ENCODE measurements at places on chromosomes 5 and 9.

DNA sequence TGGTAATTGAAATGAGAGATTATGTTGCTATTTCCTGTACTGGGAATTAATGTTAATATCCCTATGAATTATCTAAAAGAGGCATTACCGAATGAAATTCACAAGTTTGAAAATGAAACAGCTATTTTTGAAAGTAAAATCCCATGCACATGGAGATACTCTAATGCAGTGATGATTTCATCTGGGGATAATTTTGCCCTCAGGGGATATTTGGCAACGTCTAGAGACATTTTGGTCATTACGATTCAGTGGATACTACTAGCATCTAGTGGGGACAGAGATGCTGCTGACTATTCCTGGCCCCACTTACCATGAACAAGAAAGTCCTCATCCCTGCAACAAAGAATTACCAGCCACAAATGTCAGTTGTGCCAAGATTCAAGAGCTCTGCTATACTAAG, 500.9 kb downstream of the EFNA5 start:
- DNase-seq: no peak

GRCh38 chr5:179870952-179871351, 12.3 kb upstream of the MRNIP start:
- no peak for DNase-seq

GRCh38 chr5:7753596-7753995, 97.3 kb downstream of the CFAP90 start:
- no peak for DNase-seq

- DNase-seq: no peak
Measured at GRCh38 chr5:133698259-133698554, 85.9 kb upstream of the FSTL4 start.

DNA sequence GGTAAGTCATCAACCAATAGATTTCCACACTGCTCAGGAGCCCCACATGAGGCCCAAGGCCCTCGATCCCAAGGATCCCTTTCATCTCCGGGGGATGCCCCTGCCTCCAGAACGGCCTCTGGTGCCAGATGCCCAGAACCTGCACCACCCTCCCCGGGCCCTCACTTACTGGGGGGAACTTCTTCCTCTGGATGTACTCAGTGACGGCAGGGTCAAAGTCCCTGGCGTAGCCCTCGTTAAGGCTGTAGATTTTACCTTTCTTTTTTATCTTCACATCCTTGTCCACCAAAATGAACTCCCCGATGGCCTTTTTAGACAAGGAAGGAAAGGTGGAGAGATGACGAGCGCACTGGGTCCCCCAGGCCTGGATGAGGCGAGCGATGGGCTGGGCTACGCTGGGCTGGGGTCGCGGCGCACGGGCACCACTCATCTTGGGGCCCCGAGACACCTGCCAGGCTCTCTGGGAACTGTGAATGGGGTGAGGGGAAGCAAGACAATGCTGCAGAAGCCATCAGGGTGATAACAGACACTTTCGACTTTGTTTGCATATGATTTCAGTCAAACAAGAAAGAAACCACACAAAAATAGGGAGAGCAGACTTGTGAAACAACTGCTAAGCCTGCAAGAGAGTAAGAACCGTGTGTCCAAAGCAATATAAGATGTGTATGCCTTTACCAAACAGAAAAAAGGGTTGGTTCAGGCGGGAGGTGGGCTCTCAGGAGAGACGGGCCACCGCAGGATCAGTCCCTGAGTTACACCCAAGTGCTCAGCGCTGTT, 13.2 kb upstream of the FBP2 start:
- DNase-seq: no peak

DNA sequence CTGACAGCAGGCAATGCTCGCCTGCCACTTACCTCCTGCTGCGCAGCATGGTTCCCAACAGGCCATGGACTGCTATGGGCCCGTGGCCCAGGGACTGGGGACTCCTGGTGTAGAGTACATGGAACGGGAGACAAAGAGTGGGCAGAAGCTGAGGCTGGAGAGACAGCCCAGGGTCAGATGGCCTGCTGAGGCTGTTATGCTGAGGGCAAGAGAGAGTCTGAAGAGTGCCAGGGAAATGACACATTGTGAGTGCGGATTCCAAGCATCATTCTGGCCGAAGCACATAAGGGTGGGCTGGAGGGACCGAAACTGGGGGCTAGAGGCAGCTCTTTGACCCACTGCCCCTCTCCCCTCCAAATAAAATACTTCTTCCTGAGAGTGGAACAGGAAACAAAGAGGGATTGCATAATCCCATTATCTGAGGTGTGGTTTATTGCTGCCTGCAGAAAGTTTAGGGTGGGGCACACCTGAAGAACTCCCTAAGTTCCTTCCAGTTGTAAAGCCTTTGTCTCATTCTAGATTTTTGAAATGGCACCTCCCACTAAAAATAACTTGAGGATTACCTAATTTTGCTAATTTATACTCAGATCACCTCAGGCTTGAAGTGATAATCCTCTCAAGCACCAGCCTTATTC, 158.1 kb downstream of the ATP10B start:
- DNase-seq: no peak

DNA sequence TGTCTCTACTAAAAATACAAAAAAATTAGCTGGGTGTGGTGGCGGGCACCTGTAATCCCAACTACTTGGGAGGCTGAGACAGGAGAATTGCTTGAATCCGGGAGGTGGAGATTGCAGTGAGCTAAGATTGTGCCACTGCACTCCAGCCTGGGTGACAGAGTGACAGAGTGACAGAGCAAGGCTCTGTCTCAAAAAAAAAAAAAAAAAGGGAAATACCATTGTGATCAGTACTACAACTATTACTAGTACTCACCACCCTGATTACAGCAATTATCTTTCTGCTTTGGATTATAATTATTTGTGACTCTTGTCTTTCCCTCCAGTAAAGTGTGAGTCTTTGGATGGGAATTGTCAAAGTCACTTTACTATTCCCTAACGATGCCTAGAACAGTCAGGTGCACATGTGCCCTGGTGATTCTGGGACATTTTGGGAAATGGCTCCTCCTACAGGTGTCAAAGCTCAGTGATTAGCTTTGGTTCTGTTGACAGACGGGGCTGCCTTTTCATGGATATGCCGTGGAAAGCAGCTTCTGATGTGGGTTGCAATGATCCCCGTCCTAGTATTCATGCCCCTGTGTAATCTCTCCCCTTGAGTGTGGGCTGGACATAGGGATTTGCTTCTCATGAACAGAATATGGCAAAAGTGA, 31.8 kb upstream of the FRRS1L start:
- no peak for DNase-seq

DNA sequence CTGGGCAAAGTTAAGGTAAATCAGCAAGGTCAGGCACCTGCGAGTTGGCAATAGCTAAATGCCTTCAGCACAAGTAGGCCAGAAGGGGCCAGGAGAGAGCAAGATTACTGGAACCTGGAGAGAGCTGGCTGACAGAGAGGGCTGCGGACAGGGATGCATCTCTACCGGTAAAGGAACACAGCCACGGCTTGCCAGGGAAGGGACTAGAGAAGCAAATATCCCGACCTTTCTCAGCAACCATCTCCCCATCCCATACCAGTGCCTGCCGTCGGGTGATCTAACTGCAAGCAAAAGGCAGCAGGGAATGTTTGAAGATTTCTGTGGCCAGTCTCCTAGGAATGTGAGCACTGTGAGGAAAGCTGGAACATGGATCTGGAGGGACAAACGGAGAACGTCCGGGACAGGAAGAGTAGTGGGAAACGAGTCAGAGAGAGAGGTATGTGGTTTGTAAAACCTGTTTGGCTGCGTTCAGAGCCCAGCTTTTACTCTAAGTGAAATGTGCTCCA, 15.9 kb upstream of the ABLIM3 start:
- no peak for DNase-seq

GRCh38 chr9:120892748-120893610, 16.0 kb upstream of the PHF19 start:
- DNase-seq: no peak

GRCh38 chr9:126482361-126483044, 131.2 kb upstream of the LMX1B start:
- no peak for DNase-seq

GRCh38 chr5:14301186-14301585, 158.0 kb downstream of the TRIO start:
- DNase-seq: no peak

DNA sequence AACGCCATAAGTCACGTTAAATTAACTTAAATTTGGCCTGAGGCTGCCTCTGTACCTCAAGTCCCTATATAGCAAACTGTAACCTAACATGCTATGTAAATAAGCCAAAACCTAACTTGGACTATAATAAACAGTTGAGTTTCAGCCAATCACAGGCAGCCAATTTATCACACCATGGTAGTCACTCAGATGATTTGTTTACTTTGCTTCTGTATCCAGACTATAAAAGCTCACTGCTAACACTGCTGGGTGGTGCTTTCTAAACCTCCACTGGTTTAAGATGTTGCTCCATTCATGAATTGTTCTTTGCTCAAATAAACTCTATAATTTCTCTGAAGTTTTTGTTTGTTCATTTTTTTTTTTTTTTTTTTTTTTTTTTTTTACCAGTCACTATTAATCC, 62.8 kb downstream of the TRPM3 start:
- no peak for DNase-seq

DNA sequence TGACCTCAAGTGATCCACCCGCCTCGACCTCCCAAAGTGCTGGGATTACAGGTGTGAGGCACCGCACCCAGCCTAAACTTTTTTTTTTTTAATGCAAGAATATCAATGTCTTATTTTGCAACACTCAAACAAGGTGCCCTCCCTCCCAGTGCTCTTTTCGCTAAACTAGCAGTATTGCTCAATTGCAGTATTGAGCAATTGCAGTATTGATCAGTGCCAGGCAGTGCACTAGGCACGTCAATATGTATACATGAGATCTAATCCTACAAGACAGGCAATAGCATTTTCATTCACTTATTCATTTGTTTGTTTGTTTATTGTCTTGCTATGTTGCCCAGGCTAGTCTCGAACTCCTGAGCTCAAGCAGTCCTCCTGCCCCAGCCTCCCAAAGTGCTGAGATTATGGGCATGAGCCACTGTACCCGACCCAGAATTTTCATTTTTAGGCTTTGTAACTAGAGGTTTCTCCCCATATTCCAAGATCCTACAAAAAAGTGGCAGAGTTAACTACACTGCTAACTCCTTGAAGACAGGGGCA, 94.5 kb downstream of the TTLL11 start:
- no peak for DNase-seq

DNA sequence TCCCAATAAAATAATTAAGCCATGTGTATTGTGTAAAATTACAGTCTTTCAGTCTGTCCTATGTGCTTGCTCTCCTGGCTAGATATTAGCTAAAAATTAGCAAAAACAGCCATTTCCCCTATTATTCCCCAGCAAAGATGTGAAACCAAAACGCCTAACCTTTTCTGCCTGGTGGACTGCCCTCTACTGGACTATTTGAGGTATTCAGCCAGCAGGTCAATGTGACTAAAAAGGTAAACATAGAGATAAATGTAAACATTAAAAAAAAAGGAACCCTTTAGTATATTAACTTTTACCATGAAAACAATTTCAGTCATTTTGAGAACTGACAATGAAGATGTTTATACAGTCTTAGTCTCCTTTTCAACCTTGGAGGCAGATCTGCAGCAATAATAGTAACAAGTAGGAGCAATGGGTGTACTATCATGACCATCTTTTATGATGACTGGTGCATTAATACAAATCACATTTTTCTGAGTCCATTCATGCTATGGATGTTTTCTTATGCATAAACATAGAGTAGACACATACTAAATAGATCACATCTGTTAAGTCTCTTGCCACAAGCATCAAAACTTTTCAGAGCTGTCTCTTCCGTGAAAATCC, 10.1 kb downstream of the ATG12 start:
- DNase-seq: no peak

DNA sequence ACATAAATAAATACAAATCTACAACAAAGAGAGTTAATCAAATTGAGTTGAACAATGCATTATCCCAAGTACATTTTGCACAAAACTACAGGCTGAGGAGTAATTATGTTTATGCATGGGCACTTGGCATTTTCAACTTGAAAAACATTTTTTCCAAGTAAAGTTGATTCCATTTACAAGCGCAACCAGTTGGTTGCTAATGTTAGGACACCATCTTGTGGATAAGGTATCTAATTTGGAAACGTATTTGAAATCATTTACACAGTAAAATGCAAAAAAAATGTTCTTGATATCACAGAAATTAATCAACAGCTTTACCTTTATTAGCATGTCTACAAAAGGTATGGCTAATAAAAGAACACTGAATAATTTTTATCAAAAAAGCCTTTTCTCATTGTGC, 18.8 kb downstream of the FTMT start:
- DNase-seq: no peak

GRCh38 chr9:79623799-79624721, 52.3 kb downstream of the TLE4 start:
- DNase-seq: no peak

GRCh38 chr5:171435908-171436307, 16.5 kb downstream of the FGF18 start:
- no peak for DNase-seq

GRCh38 chr5:6488021-6488420, 39.4 kb downstream of the UBE2QL1 start:
- DNase-seq: no peak

DNA sequence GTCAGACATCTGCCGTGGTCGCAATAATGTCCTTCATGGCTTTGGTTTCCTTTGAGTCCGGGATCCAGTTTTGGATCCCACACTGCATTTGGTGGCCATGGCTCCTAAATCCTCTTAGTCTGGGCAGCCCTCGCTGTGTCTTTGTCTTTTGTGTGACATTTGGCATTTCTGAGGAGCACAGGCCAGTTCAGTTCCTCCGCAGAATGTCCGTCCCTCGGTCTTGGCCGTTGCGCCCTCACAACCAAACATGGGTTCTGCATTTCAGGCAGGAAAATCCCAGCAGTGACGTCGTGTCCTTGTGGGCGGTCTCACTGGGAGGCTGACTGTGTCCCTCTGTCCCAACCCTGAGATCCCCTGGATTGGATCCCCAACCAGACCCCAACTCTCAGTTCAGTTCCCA, 172.9 kb upstream of the PPP1R26 start:
- no peak for DNase-seq

DNA sequence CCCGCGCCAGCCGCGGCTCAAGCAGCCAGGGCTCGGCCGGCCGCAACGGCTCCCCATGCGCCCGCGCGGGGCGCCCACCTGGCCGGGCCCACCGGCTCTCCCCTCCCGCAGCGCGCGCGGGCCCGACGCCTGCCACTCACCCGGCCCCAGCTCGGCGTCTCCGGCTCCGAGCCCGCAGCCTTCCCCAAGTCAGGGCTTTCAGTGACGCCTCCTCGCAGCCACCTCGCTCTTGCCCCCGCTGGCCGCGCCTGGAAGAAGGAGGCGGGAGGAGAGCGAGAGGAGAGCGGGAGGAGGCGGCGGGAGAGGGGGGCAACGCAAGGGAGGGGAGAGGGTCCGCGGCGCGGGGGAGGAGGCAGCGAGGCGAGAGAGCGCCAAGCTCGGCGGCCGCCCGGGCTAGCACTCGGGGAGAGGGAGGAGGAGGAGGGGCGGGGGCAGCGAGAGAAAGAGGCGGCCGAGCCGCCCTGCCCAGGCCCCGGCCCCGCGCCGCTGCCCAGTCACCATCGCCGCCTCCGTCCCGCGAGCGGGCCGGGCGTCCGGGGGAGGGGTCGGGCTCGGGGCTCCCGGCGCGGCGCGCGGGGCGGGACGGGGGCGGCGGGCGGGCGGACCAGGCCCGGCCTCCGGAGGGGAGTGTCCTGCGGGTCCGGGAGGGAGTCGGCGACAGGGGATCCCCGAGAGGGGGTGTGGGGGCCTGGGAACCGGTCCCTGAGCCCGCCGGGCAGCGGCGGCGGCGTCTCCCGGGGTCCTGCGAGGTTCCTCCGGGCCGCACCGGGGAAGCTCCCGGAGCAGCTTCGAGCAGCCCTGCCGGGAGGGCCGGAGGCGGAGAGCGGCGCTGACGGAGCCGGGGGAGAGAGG, at the start of gene LHFPL2:
TSS of gene LHFPL2 (minus strand) at position 414 of the 852 bp plus-strand sequence. CDS start 138,559 bp downstream, outside the sequence.
- no peak for DNase-seq

- no peak for DNase-seq
Measured at GRCh38 chr5:106094204-106094607, 1576.5 kb downstream of the EFNA5 start.

- DNase-seq: no peak
Measured at GRCh38 chr9:135359764-135360163, 119.8 kb upstream of the PPP1R26 start.

Measured in stimulated activated CD8-positive, alpha-beta memory T cell treated with anti-CD3 and anti-CD28 coated beads, Interleukin-4, amount 100 ng/mL, for 1 hour (primary cell).